ENCODE measurements at places on chromosomes 1 and 21.

DNA sequence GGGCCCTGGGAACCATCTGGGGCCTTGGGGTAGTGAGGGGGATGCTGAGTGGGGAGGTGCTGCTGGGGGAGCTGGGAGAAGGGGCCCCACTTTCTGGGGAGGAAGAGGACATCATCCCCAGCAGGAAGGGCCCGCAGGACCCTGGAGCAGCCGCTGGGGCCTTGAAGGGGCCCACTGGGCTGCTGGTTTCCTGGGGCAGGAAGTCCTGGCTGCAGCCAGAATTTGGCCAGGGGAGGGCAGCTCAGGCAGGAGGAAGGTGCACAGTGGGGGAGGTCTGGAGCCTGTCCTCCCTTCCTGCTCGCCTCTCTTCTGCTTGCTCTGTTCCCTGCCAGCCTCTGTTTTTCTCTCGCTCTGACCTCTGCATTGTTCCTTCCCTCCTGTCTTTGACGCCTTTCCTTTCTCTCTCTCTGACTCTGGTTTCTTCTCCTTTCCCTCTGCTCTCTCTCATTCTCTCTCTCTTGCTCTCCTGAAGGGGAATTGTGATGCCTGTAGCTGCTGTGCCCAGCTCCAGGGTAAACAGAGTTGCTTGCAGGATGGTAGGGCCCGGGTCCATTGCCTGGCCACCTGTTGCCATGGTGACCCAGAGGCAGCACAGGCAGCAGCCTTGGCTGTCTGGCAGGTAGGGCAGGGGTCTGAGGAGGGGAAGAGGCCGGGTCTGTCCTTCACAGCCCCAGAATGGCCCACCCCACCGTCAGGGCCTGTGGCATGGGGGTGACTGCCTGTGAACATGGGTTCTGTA lies 23.9 kb downstream of the ACOT11 start:
- no peak for DNase-seq

DNA sequence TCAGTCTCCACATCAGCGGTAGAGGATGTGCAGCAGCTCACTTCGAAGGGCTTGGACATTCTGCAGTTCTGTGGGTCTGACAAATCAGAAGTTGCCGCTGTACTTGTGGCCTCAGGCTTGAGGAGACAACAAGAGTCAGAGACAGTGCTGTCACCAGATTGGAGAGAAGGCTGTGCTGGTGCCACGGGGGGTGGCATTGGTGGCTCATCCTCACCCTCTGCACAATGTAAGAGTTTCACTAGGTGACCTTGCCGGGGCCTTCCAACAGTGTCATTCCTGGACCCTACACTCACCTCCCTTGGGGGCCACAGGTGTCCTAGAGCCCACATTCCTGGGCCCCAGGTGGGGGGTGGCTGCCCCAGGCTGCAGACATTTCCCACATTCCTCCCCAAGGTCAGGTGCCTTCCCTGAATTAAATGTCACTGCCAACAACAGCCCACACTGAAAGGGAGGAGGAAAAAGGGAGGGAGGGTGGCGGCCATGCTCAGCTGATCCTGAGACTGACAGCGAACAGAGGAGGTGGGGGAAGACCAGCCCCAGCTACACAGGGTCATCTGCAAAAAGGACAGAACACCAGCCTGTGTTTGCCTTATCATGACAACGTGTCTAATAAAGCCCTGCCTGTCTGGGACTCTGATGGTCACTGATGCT lies 46.4 kb downstream of the TMCC2 start:
- DNase-seq = no peak

DNA sequence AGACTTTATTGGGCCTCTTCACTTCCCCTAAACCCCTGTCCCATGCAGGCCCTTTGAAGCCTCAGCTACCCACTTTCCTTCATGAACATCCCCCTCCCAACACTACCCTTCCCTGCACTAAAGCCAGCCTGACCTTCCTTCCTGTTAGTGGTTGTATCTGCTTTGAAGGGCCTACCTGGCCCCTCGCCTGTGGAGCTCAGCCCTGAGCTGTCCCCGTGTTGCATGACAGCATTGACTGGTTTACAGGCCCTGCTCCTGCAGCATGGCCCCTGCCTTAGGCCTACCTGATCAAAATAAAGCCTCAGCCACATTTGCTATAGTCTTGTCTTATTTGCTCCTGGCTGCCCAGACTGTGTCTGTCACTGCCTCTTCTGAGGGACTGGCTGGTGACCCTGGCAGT lies 5.5 kb downstream of the GSTM4 start:
- DNase-seq = no peak

- no peak for DNase-seq
These were observed 11.8 kb downstream of the LRRC8D start for GRCh38 chr1:89832496-89833127.

DNA sequence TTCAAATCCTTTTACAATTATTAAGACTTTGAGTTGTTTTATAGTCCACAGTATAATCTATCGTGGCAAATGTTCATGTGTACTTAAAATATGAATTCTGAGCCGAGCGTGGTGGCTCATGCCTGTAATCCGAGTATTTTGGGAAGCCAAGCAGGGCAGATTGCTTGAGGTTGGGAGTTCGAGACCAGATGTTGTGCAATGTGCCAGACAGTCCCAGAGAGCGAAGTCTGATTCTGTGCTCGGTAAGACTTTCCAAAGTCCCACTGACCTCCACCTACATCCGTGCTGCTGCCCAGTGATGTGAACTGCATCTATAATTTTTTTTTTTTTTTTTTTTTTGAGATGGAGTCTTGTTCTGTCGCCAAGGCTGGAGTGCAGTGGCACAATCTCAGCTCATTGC lies 52.2 kb downstream of the VPS26C start:
- no peak for DNase-seq

- no peak for DNase-seq
These were observed 54.5 kb upstream of the SOX13 start for GRCh38 chr1:204018460-204018859.

DNA sequence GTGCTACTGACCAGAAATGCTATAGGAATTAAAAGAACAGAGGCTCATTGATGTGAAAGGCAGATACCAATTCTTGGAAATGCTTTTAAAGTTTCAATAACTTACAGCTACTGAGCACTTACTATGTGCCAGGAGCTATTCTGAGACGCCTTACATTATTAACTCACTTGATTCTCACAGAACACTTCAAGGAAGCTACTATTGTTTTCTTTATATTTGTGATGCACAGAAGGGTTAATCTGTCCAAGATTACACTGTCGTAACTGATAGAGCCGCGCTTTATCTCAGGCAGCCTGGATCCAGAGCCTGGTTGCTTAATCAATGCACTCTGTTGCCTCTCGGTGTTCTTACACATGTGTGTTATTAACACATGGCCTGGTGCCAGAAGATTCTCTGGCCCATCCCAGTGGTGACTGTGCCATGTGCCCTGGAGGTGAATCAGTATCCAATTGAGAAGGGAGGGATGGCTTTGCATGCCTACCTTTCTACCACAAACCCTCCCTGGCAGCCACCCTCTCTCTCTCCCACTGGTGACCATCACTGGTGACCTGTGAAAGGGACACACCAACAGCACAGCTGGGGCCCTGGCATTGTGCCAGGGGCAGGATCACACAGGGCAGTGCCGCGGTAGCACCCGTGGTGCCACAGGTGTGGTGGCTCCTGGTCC lies 8.8 kb downstream of the FMO1 start:
- DNase-seq = peak; percentile 24

- no peak for DNase-seq
These were observed 15.5 kb downstream of the CLIC6 start for GRCh38 chr21:34684174-34684876.

DNA sequence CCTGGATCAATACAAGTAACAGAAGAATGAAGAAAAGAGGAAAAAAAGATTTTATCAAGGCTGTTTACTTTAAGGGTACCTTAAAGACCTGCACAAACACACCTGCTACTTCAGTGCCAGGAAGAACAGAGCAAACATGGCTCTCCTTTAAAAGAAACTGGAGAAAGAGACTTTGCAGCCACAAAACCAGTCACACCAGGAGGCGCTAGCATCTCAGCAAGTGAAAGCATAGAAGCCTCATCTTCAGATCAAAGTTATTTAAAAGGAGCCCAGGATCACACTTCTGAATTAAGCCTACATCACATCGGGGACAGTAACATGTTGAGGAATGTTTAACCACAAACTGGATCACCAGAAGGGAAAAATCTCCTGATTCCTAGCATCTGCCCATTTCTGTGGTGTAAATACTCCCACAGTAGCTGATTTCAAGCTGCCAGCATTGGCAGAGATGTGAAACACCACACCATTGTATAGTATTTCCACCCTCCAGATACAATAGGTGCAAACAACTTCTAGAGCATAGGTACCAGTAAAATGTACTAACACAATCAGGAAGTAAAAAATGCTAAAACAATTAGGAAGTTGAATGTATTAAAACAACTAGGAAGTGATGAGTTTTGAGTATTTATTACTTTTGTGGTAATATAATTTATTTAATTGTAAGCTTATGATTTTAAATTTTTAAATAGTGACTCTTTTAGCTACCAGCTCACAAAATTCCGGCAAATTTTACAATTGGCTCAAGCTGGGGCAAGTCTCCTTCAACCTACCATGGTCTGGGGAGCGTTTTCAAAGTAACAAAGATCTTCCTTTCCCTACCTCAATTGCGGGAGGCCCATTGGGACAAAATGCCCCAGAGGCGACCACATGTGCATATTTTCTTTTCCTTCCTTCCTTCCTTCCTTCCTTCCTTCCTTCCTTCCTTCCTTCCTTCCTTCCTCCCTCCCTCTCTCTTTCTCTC lies 105.3 kb upstream of the CLDN14 start:
- DNase-seq = no peak

- no peak for DNase-seq
These were observed 521.0 kb upstream of the B3GALT2 start for GRCh38 chr1:193707271-193708021.

DNA sequence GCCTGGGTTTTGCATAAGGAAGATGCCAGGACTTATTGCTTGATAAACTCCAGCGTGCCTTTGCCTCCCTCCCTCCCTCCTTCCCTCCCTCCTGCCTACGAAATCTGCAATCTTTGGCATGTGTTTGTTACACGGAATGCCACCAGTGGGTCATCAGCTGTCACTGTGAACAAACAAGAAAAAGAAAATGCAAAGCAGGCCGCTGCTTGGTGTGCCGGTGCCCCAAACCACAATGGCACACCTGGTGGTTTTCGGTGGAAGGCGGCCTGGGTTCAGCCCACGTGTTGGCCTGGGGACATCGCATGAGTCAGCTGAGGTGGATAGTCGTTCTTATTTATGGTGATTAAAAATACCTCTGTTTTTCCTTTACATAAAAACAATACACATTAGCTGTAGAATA lies 16.3 kb upstream of the IFNLR1 start:
- no peak for DNase-seq

- no peak for DNase-seq
These were observed 66.2 kb upstream of the PALMD start for GRCh38 chr1:99579691-99580172.

DNA sequence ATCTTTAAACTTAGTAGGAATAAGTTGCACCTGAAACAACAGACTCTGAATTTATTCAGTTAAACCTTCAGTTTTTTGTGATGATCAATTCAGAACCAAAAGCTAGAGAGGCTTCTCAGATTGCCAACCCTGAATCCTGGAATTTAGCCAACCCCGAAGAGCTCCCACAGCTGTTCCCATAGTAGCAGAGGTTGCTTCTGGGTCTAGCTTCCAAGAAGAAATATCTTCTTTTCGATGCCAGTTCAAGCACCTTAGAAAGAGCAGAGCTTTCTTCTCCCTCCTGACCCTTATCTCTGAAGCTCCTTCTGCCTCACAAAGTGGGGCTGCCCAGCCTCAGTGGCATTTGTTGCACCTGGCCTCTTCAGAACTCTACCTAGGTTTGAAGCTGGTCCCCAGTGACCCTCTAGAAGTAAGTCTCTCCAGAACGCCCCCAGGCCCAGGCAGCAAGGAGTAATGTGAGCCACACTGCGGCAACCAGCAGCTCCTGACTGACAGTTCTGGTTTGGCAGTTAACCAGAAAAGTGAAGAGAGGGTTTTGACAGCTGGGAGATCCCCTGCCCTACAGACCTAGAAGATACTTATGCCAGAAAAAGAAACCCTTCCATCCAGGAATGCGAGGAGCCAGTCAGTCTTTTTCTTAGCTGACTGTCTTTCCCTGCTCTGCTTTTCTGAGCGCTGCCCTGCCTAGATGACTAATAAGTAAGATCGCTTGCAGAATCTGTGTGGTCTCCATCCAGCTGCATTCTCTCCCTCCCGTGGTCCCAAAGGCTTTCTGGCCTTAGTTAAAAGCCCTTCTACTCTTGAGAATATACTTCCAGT lies 165.9 kb downstream of the ADGRL4 start:
- peak; percentile 57 for DNase-seq

- peak; percentile 84 for DNase-seq
These were observed 19.8 kb downstream of the CTNNBIP1 start for GRCh38 chr1:9890224-9890731.

- DNase-seq = peak; percentile 70
These were observed 3.5 kb downstream of the FMO2 start for GRCh38 chr1:171188388-171189266.

DNA sequence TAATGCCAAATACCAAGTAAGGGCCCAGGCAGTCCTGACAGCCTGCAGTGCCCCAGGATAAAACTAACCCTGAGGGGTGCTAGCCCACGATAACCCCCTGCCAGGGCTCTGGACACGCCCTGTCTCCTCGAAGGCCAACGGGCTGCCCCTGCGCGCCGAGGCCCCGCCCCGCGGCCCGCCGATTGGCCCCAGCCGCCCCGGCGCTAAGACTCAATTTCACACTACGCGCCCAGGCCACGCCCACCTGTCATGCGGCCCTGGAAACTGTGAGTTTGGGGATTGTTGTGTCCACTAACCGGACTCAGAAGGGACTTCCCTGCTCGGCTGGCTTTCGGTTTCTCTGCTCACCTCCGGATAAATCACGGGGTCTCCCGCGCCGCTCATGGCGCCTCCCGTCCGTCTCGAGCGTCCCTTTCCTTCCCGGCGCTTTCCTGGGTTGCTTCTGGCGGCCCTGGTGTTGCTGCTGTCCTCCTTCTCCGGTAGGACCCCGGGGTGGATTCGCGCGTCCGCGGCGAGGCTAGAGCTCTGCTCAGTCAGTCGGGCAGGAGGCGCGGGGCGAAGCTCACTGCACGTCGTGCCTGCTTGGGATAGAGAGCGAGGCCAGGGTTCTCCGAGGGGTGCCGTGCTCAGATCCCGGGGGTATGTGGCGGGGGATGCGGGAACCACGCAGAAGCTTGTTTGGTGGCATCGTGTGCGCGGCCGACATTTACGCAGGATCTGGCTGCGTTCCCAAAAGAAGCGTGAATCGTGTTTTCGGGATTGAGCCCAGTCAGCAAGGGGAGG lies at the start of gene CR1L:
Gene CR1L (plus strand): TSS at position 282 of the 783 bp plus-strand sequence. CDS start 101 bp downstream, at position 383.
- DNase-seq = peak; percentile 80

GRCh38 chr1:172630868-172631267 lies 28.0 kb upstream of the FASLG start:
- no peak for DNase-seq

DNA sequence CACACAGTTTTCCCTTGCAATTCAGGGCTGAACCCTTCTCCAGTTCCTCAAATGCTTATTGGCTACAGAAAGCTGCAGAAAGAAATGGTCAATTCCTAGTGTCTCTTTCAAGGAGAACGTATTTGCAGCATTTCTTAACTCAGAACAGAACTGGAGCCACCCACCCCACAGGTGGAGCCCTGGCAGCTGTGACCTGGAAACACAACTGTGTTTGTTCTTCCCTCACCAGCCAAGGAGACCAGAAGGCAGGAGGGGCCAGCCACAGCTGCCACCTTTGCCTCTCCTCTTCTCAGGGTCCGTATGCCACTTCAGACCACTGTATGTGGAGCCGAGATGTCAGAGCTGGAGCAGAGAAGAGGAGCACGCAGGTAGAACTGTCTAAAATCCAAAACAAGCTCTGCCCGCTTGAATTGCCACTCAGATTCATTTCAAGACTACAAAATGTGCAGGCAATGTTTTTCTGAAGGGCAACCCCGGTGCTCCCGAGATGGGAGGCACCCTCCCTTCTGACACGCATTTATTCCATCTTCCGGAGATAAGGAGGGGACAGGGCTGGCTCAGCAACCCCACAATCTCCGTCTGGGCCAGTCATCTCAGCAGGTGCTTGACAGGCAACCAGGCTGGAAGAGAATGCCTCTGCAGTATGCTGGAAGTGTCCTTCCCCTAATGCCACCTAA lies 16.7 kb downstream of the CD247 start:
- DNase-seq = no peak

All from AG08395 (cell line).